ENCODE measurements at places on chromosomes 5 and 9. TPM values are rescaled to one million over a fixed set of nuclear protein-coding genes. Genes with fewer than 3 reads are reported as not detected.

DNA sequence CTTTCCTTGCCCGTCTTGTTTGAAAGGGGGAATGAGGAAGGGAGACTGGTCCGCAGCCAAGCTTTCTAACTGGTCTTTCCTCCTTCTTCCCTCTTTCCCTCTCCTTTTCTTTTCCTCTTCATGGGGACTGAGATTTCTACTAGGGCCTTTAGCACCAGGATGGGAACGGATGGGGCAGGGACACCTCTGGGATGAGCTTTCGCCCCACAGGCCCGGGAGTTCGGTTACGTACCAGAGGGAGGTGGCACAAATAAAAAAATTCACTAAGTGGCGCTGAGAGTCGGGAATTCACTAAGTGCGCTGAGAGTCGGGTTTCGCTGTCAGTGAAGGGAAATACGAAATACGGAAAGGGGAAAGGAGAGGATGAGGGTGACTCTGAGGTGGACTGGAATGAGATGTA is 21.6 kb downstream of the BTNL9 start:
- H3K27ac ChIP-seq: no peak overlapping the region
- no peaks in the 10 kb centered on the region for H3K36me3 ChIP-seq
- DNase-seq: peak; percentile 12
- H3K4me1 ChIP-seq: no peaks in the 10 kb centered on the region
- H3K4me3 ChIP-seq: no peak overlapping the region

The CEP72 gene
- total RNA-seq: 40.5 TPM

The FAT2 gene
- not detected for total RNA-seq

The CARD9 gene
- total RNA-seq: 3.1 TPM

The PHF24 gene
- total RNA-seq: not detected

The TPM2 gene
- 12.1 TPM for total RNA-seq

The C1QTNF3 gene
- 2.7 TPM for total RNA-seq

All from activated CD8-positive, alpha-beta memory T cell treated with anti-CD3 and anti-CD28 coated beads, Interleukin-2, amount 10 ng/mL, durations not matched to agents 7 days and 5 days (primary cell).